Large intestine (tissue), 12 donors: ENCODE measurements at places on chromosomes 1 and 21. TPM values are rescaled to one million over a fixed set of nuclear protein-coding genes. Genes with fewer than 3 reads are reported as not detected.

DNA sequence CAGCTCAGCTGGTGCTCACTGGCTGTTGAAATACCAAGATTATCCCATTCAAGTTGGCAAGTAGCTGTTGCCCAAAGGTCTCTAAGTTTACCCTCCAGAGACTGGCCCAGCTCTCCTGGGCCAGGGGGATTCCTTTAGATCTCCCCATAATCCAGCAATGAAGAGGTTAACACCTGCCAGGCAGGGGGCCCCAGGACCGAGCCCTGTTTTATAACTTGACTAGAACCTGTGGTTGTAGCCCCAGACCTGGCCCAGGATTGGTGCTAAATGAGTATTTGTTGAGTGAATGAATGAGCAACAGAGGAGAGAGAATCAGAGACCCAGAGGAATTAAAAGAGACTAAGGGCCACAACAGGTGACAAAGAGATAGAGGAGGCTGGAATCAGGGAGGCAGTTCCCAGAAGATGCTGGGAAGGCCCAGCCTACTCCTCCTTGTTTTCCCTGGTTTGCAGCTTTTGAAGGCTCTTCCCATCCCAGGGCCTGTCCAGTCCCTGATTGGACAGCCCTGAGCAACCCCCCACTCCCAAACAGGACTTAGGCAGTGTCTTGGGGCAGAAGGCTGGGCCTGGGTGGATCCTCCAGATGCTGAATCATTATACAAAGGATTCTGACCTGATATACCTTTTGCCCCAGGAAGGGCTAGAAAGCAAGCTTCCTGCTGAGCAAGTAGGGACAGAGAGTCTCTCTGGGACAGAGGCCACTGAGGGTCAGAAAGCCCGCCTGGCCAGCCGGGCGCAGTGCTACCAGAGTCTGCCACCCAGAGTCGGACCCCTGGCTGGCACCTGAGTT, 2.4 kb upstream of the RHBG start:
- DNase-seq = no peak

GRCh38 chr21:45326891-45327440, 39.3 kb upstream of the POFUT2 start:
- no peak for DNase-seq

GRCh38 chr21:45894906-45895777, 86.4 kb upstream of the COL6A1 start:
- DNase-seq = no peak

DNA sequence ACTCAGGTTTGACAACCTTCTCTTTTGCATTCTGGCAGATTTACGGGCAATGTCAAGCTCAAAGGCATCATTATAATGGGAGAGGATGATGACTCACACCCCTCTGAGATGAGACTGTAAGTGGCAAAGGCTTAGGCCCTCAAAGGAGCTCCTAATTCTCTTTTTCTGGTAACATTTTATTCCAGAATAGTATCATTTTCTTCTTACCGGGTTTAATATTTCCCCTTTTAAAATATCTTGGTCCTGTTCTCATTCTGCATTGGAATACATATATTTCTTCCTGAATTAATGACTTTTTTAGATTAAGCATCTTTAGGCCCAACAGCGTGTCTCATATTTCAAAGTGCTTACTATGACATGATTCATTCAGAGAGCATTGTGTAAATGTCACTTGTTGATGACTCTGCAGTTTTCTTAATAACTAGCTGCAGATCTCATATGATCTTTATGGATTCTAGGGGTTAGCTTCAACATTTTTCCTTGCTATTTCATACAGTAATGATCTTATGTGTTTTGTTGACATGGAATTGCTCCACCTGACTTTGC, 1.7 kb downstream of the PITHD1 start:
- peak; percentile 53 for DNase-seq

- no peak for DNase-seq
These were observed 82.2 kb upstream of the AK4 start for GRCh38 chr1:65065524-65066418.

GRCh38 chr1:117366177-117367045, 838 bp upstream of the MAN1A2 start:
- DNase-seq = peak; percentile 93

- DNase-seq = no peak
These were observed 225.7 kb upstream of the KCNK2 start for GRCh38 chr1:214856843-214857242.

- DNase-seq = peak; percentile 44
These were observed 1.3 kb downstream of the SLC41A1 start for GRCh38 chr1:205811660-205812059.

DNA sequence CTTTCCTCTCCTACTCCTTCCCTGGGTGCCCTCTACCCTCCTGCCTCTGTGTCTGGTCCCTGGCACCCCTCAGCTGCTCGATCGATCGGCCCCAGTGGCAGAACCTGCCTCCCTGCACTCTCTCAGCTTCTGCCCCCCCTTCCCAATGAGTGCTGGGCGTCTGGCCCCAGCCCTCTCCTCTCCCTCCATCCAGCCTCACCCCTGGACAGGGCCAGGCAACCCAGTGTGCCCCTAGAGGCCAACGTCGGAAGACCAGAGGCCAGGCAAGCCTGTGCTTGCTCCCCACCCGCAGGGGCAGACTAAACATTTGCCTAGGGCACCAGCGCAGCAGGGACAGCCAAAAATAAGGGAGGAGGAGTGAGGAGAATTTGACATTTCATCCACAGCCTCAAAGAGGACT, 43.5 kb downstream of the LGR6 start:
- DNase-seq = no peak

DNA sequence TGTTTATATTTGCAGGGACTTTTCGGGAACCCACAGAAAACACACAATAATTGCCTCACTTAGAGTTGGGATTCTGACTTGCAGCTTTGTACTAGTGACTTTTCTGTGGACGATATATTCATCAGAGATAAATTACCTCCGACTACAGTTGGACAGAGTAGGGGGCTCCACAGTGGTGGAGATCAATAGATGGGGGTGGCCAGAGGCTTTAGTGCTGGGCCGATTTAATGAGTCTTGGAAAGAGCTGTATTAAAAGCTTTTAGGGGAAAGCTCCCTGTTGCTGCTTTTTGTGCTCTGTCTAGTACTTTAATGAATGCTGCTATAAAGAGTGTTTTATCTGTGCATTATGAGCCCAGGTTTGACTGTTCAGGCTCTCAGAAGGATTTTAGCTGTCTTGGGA, 359.2 kb upstream of the DPYD start:
- no peak for DNase-seq

- DNase-seq = no peak
These were observed 172.7 kb downstream of the BARHL2 start for GRCh38 chr1:90544356-90544755.

GRCh38 chr1:83531521-83532309, 467.2 kb downstream of the TTLL7 start:
- DNase-seq = no peak

DNA sequence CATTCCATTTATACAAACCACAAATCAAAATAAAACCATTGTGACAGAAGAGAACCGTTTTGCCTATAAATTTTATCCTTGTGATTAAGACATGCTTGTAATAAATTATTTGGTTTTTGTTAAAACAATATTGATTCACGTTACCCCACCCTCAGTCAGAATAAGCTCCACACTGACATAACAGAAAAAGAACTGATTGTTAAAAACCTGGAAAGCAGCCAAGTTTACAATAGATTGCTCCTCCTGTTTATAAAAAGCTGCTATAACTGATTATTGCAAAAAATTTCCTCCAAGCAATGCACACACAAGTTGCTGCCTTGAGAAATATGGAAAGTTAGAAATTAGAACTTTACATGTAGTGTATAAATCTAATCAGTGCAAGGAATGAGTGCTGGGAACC, 263.5 kb downstream of the SETD4 start:
- DNase-seq = peak; percentile 32

CNR2 gene
- 0.06 TPM for polyA plus RNA-seq

CACNA1S gene
- 0.15 TPM for polyA plus RNA-seq

CYP4Z1 gene
- 0.03 TPM for polyA plus RNA-seq

ITGB2 gene
- polyA plus RNA-seq = 17.1 TPM

SPRR4 gene
- polyA plus RNA-seq = not detected

CLDN19 gene
- 1.5 TPM for polyA plus RNA-seq

AZIN2 gene
- polyA plus RNA-seq = 2.5 TPM

ILDR2 gene
- 1.7 TPM for polyA plus RNA-seq

LAPTM5 gene
- 39.9 TPM for polyA plus RNA-seq

EPHX1 gene
- polyA plus RNA-seq = 51.2 TPM

ADAMTSL4 gene
- 15.9 TPM for polyA plus RNA-seq

B4GALT2 gene
- 37.4 TPM for polyA plus RNA-seq
